ENCODE measurements at places on chromosomes 5 and 9.

DNA sequence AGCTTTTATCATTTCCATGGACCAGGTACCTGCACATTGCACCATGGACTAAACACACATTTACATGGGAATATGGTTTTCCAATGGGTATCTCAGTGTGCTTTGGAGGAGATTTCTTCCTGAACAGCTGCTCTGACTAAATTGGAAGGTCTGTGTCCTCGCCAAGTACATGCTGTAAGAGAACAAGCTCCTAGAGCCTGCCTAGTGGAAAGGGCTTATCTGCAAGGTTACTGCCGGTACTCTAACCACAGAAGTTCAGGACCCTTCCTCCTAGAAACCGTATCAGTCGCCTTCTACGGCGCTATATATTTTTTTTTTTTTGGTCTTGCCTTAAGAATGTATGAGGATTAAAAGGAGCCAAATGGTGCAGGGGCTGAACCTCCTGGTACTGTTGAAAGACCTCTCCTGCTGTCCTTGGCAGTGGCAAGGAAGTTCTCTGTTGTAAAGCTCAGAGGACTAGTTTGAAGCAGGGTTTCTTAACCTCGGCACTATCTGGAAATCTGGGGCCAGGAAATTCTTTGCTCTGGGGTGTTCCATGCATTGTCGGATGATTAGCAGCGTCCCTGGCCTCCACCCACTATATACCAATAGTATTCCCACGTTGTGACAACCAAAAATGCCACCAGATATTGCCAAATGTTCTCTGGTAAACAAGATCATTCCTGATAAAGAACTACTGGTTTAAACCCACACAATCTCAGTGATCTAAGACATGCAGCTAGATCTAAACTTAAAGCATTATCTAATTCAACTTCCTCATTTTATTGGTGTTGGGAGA, 107.4 kb downstream of the FBXO38 start:
- DNase-seq, result no peak

DNA sequence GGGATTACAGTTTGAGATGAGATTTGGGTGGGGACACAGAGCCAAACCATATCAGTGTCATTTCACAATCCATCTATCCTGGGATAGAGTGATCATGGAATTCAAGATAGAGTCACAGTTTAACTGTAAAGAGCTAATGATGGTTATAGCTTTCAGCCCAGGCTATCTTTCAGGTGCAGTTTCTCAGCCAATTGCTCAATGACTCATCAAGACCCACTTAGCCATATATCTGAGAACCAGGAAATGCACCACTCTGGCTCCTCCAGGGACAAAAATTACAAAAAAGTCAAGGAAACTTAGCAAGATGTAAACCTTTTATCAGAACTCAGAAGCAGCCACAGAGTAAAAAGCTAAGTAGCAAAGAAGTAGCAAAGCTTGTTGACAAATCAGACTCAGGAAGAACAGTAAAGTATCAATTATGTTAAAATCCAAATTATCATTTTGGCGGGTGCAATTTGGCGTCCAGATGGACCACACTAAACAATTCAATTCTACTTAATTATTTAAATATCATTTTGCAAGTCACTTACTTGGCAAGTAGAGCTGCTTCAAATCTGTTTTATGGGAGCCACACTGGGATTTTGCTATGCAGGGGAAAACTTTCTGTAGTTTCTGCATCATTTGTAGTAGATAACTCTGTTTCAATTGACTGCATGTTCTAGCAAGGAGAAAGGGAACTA, 169.4 kb downstream of the TLE1 start:
- no peak for DNase-seq

DNA sequence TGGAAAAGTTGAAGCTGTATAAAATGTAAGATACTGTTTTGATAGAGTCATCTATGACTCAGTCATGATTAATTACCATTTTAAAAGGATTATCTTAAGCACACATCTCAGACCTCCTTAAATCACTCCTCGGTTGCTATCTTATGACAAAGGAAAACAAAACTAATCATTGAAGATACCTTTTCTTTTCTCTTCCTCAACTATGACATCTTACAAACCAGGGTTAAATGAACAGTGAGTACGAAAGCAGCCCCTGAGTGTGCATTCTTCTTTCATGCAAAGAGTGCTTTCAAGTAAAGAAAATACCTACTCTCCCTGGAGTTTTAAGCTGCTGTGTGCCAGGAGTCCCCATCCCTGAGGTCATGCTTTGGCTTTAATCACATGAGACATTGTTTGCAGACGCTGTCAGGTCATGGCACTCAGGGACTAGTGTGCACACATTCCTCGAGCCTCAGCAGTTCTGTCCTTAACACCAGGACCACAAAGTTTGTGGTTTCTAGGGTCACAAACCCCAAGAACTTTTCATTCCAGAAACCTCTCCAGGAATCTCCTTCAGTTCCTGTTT, 86.7 kb upstream of the ICE1 start:
- DNase-seq, result peak; percentile 89

- DNase-seq, result no peak
Observed at GRCh38 chr5:74187757-74188156, 452.8 kb downstream of the ENC1 start.

GRCh38 chr9:126699401-126699881, 85.7 kb downstream of the LMX1B start:
- DNase-seq, result no peak

DNA sequence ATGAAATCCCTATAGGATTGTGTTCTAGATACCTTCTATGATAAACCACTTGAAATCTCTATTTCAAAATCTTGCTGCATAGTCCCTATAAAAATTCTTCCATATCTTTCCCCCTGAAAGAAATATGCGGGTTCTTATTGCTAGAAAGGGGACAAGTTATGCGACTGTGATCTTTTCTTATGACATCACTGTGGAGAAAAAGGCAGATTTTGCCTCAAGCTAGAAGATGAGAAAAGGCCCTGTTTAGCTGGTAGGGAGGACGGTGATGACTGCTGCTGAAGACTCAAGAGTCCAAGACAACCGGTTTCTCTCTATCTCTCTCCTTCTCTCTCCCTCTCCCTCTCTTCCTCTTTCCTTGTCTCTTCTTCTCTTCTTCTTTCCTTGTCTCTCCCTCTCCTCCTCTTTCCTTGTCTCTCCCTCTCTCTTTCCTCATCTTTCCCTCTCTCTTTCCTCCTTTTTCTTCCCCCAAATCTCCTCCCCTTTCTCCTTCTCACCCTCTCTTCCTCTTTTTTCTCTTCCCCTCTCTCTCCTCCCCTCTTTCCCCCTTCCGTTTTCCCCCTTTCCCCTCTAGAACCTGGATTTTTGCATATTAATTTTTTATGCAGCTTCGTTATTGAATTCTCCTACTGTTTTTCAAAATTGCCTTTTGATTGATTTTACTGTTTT, 5.3 kb downstream of the OR2S2 start:
- DNase-seq, result no peak

DNA sequence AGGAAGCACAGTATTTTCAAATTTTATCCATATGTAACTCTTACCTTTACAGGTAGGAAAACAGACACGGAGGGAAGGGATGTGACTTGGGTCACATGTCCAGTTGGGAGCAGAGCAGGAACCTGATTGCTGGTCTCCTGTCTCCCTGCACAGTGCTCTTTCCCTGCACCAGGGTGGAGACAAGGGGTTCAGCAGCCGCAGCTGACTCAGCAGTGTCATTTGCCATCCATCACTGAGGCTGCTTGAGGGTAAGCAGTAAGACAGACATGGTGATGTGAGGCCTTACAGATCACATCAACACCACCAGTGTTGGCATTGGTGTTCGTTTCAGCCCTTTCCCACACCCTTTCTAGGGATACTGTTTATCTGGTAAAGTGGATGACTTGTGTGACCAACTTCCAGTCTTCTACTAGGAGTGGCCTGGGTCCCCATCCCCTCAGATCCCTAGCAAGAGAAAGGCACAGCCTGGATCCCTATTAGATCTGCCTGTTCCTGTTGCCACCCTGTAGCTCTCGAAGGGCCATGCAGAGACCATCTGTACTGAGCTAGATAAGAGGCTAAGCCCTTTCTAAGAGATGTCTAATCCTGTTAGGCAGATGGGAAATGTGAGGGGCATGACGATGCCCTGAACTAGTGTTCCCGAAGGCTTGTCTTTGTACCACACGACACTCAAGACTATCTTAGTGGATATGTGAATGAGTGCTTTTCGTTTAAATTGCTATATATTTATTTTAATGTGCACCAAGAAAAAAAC, 29.1 kb downstream of the FRMPD1 start:
- no peak for DNase-seq

GRCh38 chr5:115985802-115986757, 23.8 kb downstream of the LVRN start:
- no peak for DNase-seq

- peak; percentile 71 for DNase-seq
Observed at GRCh38 chr9:21434202-21435014, 5.8 kb upstream of the IFNA1 start.

GRCh38 chr5:4868140-4868735, 271.9 kb upstream of the ADAMTS16 start:
- DNase-seq, result peak; percentile 32

DNA sequence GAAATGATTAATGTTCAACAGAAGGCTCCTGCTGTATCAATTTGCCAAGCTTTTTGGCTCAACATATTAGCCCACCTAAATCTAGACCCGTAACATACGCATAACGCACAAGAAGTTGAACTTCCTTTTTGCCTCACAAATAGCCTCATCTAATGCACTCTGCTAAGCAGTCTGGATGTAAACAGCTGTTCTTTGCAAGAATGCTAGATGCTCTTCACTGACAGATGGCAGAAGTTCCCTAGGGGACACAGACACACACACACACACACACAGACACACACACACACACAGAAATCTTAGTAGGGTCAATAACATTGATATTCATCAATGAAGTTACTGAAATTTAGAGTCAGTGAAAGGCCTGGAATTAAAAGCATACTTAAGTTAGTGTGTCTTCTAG, 13.2 kb upstream of the PCA3 start:
- no peak for DNase-seq

- DNase-seq, result no peak
Observed at GRCh38 chr5:149038336-149039080, 24.4 kb downstream of the SH3TC2 start.

DNA sequence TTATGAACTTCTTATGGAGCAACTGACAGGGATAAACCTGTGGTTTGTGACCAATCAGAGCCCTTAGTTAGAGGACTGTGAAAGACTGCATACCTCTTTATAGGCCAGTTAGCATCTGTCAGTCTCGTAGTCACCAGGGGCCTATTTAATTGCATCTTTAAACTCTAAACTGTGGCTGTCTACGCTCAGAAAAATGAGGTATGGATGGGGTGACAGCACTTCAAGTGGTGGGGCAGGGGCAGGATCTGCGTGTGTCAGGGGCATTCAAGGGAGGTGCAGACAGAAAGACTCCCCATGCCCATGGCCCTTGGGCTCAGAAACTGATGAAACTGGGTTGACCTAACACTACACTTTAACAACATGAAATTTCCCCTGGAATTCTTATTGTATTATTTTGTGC, 132.6 kb upstream of the TBCA start:
- no peak for DNase-seq

- no peak for DNase-seq
Observed at GRCh38 chr5:116613445-116613844, 38.8 kb upstream of the SEMA6A start.

- DNase-seq, result peak; percentile 77
Observed at GRCh38 chr5:142529626-142530278, 156.1 kb downstream of the FGF1 start.

DNA sequence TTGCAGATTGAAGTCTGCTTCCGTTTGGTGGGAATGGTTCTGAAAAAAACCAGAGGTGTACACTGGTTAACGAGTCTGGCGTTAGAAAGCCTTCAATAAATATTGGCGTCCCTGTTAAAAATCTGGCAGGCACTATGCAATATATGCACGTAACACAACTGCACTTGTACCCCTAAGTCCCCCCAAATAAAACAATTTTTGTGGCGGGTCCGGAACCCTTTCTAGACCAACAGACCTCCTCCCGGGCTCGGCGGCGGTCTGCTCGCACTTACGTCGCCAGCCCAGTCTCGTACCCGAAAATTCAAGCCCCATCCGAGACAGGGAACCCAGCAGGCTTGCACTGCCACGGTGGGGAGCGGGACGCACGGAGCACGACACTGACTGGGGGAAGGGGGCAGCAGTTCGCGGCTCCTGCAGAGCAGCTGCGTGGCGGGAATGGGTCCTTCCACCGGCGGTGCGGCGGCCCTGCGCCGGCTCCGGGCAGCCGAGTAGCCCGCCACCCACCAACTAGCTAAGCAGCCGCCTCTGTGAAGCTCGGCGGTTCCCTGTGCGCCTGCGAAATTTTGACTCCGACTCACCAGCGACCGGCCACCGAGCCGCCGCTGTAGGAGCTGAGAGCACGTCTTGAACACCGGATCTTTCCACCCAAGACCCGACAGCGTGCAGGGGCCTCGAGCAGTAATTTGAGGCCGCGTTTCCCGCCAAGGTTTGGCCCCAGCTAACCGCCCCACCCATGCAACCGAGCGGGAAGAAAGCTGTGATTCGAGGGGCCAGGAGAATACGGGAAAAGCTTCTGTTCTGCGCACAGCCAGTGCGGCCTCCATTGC, 3.9 kb downstream of the MCIDAS start:
- DNase-seq, result no peak

- no peak for DNase-seq
Observed at GRCh38 chr5:14727928-14728458, 63.5 kb downstream of the OTULIN start.

DNA sequence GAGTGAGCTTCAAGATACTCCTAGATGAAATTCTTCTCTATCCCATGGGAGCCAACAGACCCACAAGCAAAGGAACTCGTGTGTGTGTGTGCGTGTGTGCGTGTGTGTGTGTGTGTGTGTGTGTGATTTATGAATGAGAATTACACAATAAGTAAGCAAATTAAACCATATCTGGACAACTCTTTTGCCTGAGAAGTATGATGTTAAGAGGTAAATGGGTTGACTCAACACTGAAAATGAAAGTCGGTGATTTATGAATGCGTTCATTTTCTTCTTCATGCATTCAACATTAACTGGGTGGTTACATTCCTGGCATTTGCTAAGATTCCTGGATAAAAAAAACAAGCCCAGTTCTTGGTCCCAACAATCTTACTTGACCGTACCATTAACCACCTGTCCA, 171.3 kb upstream of the ZNF462 start:
- no peak for DNase-seq

DNA sequence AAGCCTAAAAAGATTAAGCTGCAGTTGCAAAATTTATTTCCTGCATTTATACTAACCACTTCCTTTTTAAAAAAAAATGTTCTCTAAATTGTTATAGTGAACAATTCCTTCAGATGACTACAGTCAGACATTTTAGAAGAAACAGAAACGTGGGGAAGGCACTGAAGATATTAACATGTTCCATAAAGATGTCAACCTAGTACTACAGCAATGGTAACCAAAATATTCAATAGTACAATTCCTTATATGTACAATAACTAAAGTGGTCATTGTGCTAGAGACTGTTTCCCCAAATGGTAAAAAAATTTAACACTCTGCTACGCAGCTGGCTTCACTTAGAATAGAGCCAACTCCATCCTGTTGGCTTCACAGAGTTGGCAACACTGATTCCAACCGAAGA, 97.7 kb downstream of the FNBP1 start:
- DNase-seq, result no peak

DNA sequence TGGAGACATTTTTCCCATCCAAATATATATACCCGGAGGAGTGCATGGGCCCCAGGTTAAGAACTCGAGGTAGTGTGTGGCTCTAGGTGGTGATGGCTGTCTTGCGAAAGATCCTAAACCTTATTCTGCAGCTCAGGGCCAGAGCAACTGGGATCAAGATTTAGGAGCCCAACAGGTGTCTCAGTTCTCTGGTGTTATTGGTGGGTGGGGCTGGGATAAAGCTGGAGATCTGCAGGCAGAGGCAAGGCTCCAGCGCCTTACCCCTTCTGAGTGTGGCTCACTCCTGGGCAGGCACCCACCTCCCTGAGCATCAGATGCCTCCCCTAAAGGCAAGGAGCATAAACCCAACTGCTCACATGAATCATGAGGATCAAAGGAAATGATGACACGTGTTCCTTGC, 11.2 kb downstream of the UBE2QL1 start:
- DNase-seq, result no peak

GRCh38 chr5:68115584-68115983, 100.0 kb upstream of the PIK3R1 start:
- DNase-seq, result no peak
